ENCODE measurements at places on chromosomes 1 and 21.

DNA sequence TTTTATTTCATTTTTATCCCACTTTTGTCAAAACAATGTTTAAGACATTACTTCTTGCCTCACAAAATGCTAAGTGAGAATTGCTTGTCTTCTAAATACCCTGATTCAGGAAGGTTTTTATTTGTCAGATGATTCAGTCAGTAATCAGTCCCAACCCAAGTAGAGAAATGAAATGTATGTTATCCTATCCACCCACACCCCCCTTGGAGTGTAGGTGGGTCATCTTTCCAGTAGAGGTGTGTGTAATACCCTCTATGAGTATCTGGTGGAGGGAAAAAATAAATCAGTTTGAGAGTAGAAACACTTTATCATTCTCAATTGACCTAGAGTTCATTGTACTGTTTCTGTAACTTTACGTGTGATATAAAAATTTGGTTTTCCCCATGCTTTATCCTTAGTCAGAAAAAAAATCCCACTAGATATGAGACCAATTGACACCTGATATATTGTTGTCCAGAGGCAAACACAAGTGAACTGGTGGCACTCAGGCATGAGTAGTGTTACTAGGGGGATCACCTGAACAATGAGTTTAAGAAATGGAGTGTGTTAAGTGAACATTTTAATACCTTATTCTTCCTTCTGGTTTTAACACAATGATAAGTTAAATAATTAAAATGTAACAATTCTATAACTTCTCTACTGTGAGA lies 153.8 kb upstream of the C1orf105 start:
- no peak for DNase-seq

DNA sequence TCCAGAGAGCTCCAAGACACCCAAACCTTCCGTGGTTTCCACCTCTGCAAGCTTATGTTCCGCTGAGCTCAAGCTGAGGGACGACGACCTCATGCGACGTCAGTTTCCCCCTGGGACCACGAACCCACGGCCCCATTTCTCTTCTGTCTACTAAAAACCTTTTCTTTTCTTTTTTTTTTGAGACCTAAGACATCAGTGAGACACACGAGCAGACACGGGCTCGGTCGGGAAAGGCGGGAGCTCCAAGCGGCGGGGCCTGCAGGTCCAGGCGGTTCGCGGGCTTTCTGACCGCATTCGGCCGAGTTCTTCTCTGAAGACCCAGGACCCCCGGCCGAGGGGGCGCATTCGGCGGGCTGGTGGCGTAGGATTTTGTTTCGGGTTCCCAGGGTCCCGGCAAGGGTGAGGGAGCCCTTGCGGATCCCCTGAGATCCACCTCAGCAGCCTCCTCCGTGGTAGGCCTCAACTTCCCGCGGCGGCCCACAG lies 402 bp downstream of the C21orf58 start:
- no peak for DNase-seq

DNA sequence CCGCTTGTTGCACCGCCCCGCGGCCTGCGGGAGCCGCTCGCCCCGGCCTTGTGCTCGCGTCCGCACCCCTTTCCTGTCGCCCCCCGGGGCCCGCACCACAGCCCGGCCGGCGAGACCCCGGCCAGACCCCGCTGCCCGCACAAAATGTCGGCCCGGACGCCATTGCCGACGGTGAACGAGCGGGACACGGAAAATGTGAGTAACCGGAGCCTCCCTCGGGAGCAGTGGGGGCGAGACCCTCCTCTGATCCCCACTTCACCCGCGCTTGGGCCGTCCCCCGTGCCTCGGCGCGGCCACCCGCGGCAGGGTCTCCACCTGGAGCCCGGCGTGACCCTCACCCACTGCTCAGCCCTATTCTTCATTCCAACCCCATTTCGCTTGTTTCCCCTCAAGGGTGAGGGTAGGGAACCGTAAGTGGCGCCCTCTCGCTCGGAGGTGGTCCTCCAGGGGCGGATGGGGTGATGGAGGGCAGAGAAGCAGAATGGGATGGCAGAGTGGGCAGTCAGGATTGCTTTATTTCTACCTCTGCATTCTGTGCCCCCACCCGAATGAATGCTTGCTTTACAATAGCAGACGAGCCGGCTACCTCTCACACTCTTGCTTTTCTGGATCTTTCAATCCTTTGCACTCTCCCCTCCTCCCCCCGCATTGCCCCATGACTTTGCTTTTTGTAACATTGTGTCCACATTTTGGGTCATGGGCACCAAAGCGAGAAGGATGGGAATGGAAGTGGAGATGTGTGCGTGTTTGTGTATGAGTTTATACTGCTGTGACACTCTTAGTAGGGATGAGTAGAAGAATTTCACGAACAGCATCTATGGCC lies 954 bp downstream of the MARK1 start:
- DNase-seq, result peak; percentile 77

GRCh38 chr1:182328591-182328990 lies 63.0 kb downstream of the GLUL start:
- no peak for DNase-seq

- DNase-seq, result no peak
These were observed 83.8 kb downstream of the NIBAN1 start for GRCh38 chr1:184890539-184890973.

DNA sequence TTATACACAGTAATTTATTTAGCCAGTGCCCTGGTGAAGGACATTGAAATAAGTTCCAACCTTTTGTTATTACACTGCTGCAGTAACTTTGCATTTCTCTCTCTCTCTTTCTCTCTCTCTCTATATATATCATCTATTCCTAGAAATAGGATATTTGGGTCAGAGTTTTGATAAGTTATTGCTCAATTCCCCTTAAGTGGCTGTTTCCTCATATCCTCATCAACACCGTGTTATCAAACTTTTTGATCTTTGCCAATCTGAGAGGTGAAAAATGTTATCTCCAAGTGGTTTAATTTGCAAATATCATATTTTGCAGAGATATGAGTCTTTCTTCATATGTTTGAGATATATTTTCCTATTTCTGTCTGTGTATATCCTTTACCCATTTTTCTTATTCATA lies 1.6 kb upstream of the SRSF4 start:
- no peak for DNase-seq

GRCh38 chr1:207361889-207362288 lies 40.4 kb downstream of the CD55 start:
- no peak for DNase-seq

All from NCI-H1417 (cell line).